ENCODE measurements at places on chromosomes 11 and 22. TPM values are rescaled to one million over a fixed set of nuclear protein-coding genes. Genes with fewer than 3 reads are reported as not detected.
A peak's percentile ranks its signal among the peaks of the same experiment; 100 is the strongest.

DNA sequence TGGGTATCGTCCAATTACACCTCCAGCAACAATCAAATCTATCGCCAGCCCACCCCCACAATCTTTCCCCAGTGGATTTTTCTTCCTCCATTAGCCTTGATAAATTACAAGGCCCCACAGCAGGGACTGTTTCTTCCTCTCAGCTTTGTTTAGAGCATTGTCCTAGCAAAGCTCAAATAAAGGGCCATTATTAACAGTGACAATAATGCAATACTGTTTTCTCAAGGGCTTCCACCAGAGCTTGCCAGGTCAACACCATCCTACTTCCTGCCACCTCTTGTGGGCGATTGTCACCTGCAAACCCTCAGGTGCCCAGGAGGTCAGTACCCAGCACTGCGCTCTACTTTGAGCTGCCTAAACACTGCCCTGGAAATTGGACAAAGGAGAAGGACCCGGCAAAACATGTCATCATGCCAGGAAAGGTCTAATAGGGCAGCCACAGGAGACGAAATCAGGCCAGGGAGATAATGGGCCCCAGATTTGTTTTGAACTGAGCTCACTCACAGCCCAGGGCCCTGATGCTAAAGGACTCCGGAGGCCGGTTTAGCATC lies 95.2 kb downstream of the ABTB2 start:
- peaks cover 18% of the 10 kb centered on the region for H3K4me1 ChIP-seq
- H3K27ac ChIP-seq, result peak overlapping the region; percentile 47
- H3K27me3 ChIP-seq, result no peaks in the 10 kb centered on the region
- no peaks in the 10 kb centered on the region for H3K36me3 ChIP-seq
- no peak for DNase-seq
- H3K4me3 ChIP-seq, result no peak overlapping the region

DNA sequence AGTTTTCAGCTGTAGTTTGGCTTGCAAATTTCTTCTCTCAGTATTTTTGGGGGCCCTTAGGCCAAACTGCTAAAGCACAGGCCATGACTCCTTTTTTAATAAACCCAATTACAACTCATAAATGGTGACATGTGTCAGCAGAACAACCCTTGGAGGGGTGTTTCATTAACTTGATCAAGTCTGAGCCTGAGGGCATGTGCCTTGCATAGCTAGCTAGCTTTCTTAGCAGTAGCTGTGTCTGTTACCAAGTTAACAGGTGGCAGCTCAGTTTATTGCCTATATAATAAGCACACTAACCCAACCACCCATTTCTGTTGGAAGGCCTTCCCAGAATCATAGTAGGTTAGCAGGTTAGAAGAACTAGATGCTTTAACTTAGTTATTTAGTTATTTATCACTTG lies 950.3 kb upstream of the CCDC90B start:
- no peaks in the 10 kb centered on the region for H3K36me3 ChIP-seq
- no peak for DNase-seq
- H3K4me1 ChIP-seq, result no peaks in the 10 kb centered on the region
- H3K27ac ChIP-seq, result no peak overlapping the region

The MS4A4A gene
- 8.6 TPM for total RNA-seq

DNA sequence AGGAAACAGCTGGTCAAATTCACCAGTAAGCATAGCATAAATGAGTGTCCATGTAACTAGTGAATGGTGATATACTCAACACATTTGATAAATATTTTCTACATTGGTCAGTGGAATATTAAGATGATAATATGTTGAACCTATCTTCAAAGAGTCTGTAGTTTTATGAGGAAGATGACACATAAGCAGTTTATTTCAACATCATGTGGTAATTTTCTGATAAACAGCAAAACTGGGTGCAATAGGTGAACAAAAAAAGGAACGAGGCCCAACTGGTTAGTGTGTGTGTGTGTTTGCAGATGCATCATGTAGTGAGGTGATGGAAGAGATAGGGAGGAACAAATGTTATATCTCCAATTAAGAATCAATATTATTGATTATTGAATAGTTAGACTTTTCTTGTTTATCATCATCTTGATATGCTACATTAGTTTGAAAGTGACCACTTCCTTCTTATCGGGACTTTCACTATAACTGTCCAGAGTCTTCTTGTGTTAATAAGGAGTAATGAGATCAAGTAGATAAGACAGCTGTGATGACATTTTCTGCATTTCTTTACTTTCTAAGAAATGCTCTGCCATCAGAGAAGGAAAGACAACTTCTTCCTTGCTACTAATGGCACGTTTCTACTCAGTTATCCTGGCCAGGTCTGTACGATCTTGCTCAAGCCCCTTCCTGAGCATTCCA lies 270.7 kb downstream of the ETS1 start:
- H3K27me3 ChIP-seq, result no peaks in the 10 kb centered on the region
- H3K27ac ChIP-seq, result no peak overlapping the region
- DNase-seq, result no peak
- no peaks in the 10 kb centered on the region for H3K36me3 ChIP-seq
- no peaks in the 10 kb centered on the region for H3K4me1 ChIP-seq

DNA sequence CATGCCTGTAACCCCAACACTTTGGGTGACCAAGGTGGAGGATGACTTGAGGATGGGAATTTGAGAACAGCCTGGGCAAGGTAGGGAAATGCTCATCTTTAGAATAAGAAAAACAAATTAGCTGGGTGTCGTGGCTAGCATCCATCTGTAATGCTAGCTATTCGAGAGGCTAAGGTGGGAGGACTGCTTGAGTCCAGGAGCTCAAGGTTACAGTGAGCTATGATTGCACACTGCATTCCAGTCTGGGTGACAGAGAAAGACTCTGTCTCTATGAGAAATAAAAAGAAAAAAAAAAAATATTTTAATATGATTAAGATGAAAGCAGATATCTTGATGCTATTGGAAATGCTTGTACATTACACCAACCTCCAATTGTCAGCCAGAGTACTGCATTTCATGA lies 28.6 kb upstream of the DDX10 start:
- no peak overlapping the region for H3K4me3 ChIP-seq
- H3K36me3 ChIP-seq, result no peaks in the 10 kb centered on the region
- H3K27me3 ChIP-seq, result no peaks in the 10 kb centered on the region
- no peaks in the 10 kb centered on the region for H3K4me1 ChIP-seq
- no peak overlapping the region for H3K27ac ChIP-seq

The LMNTD2 gene
- 1.2 TPM for total RNA-seq

GRCh38 chr11:12408156-12408770 lies 30.9 kb downstream of the PARVA start:
- no peak for DNase-seq
- H3K27me3 ChIP-seq, result no peaks in the 10 kb centered on the region
- H3K36me3 ChIP-seq, result no peaks in the 10 kb centered on the region
- no peak overlapping the region for H3K4me3 ChIP-seq
- H3K27ac ChIP-seq, result no peak overlapping the region

The PYGM gene
- total RNA-seq, result 1.3 TPM

The FERMT3 gene
- total RNA-seq, result 47.2 TPM

- H3K4me1 ChIP-seq, result peaks cover 87% of the 10 kb centered on the region
- no peaks in the 10 kb centered on the region for H3K27me3 ChIP-seq
- H3K27ac ChIP-seq, result peak overlapping the region; percentile 94
- peak overlapping the region; percentile 62 for H3K4me3 ChIP-seq
Observed at GRCh38 chr11:118921121-118921928, 4.4 kb downstream of the BCL9L start.

The ADAMTS15 gene
- total RNA-seq, result 0.65 TPM
